ENCODE measurements at places on chromosomes 2 and 18. TPM values are rescaled to one million over a fixed set of nuclear protein-coding genes. Genes with fewer than 3 reads are reported as not detected.

DNA sequence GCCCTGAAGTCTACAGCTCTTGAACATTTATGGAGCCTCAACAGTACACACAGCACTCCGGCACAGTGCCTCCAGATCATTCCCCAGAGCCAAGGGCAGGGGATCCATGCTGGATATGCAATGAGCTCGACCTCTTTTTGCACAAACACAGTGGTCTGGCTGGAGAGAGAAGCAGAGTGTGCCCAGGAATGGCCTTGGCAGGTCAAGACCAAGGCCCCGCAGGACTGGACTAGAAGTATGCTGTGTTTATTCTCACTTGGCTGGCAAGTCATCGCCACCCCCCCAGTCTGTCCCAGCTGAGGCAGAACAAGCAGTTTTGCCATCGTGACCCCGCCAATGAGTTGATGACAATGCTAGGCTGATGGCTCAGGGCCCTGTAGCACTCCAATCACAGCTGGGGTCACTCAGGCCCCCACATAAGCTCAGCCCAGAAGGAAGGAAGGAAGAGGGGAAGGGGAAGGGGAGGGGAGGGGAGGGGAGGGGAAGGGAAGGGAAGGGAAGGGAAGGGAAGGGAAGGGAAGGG, 212.1 kb downstream of the TTC32 start:
- DNase-seq, result no peak

DNA sequence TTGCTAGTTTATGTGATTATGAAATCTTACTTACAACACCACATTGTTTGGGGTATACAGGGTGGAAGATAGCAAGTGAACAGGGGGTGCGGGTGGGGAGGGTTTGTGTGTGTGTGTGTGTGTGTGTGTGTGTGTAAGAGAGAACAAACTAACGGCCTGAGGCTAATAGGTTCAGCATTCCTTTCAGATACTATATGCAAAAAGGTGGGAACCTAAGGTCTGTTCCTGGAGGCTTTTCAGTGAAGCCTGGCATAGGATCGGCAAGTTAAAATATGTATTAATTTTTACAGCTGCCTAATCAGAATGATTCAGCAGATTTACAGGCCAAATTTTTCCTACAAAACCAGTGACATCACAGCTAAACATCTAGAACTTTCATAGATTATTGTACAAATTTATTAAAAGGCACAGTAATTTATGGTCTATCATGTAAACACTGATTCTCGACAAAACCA, 7.6 kb upstream of the SPDYA start:
- DNase-seq, result peak; percentile 14

GRCh38 chr18:51371929-51372328, 174.4 kb upstream of the MEX3C start:
- no peak for DNase-seq

DNA sequence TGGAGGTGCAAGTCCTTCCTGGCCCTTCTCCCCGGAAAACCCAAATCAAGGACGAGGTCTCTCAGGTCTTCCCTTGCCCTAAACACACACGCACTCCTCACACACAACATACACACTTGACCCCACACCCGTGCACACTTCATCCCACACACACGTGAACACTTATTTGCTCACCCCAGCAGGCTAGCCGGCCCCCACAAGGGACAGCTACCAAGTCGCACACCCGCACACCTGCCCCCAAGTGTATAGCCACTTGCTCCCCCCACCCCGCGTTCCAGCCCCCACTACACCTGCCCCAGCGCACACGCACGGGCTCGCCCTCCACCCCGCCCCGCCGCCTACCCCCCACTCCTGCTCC, 359 bp downstream of the TGFBRAP1 start:
- DNase-seq, result peak; percentile 26

DNA sequence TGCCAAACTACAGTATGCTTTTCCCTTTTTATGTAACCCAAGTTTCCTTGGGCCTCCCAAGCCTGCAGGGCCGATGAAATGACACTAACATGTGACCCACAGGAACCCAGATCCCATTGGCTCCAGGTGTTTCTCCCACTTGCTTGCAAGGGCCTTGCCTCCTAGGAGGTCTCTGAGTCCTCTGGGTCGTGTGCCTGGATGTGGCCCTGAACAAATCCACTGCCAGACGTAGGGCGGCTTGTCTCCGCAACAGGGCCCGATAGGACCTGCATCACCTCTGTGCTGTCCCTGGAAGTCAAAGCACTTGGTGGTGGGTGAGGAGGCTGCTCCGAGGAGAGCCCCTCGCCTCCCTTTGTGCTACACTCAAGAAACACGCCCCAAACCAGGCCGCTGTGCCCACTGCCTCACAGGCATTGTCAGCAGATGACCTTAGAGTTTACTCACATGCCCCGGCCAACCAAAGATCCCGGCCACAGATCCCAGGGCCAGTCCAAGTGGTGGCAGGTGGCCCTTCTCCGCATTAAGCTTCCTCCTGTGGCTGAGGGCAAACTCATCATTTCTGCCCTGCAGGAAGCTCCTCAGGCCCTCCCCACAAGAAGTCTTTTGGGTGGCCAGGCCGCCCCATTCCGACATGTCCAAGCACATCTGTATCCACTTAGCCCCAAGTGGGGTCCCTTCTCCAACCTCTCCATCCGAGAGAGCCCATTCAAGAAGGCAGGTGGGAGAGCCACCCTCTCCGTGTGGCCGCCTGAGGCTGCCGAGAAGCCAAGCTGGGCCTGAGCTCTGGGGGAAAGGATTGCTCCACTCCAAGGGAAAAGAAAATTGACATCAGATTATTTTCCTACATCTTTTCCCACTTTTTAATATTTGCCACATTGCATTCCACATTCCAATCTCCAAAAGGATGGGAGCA, 76.7 kb downstream of the GFPT1 start:
- no peak for DNase-seq

GRCh38 chr2:222228054-222228453, 70.7 kb downstream of the PAX3 start:
- no peak for DNase-seq

GRCh38 chr18:50709193-50709592, 110.6 kb downstream of the MRO start:
- DNase-seq, result no peak

GRCh38 chr2:54755641-54756326, 32.3 kb downstream of the EML6 start:
- no peak for DNase-seq

- no peak for DNase-seq
These were observed 6.6 kb downstream of the CNNM4 start for GRCh38 chr2:96767135-96767871.

DNA sequence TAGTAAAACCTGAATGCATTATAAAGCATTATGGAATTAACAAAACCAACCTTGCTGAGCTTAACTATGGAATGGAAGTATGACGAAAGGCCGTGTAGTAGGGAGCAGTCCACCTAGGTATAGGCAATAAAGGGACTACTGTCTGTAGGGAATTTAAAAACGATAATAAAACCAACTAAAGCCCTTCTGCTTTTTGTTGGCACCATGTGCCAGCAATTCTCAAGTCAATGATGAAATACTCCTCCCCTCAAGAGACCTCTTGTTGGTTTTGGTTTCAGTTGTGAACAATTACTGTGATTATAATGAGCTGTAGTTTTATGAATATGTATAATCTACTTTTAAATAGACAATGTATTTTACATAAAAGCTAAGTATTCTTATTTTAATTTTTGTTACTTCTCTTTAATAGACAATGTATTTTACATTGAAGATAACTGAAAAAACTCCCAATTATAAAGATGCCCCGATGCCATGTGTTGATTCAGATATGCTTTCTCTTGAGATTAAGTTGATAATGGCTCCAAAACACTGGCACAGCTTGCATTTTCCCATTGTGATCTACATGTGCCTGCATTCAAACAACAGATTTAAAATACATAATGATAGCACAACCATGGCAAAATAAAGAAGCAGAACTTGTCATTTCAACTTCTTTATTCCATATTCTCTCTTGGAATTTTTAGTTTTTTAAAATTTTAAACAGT, 55.5 kb upstream of the ZDBF2 start:
- no peak for DNase-seq

The BZW1 gene
- total RNA-seq, result 392 TPM

The ERBB4 gene
- total RNA-seq, result under 0.01 TPM

The PSMD14 gene
- 63.0 TPM for total RNA-seq

The STAM2 gene
- total RNA-seq, result 12.4 TPM

The MYOM1 gene
- total RNA-seq, result 1.1 TPM

The PCARE gene
- total RNA-seq, result not detected

The CTAGE1 gene
- total RNA-seq, result not detected

The CHN1 gene
- 8.1 TPM for total RNA-seq

The CD8B gene
- total RNA-seq, result not detected
